ENCODE measurements at places on chromosomes 12 and 14. TPM values are rescaled to one million over a fixed set of nuclear protein-coding genes. Genes with fewer than 3 reads are reported as not detected.

DNA sequence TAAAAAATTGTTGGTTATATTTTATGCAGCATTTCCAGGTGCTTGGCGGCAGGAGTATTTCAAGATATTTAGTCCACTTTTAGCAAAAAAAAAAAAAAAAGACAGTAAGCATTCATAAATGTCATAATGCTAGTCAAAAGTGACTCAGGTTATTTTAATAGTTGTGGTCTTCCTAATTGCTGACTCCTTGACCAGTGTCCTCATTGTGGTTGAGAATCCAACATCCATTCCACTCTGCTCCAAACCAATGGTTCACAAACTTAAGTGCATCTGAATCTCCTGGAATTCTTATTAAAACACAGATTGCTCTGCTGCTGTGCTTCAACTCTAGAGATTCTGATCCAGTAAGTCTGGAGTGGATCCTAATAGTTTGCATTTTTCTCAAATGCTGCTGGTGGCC lies 71.4 kb downstream of the AKAP6 start:
- DNase-seq, result no peak

Gene C3AR1
- 0.12 TPM for polyA plus RNA-seq

Gene EGLN3
- 0.32 TPM for polyA plus RNA-seq

Gene NUAK1
- 13.7 TPM for polyA plus RNA-seq

Gene NGB
- polyA plus RNA-seq, result not detected

DNA sequence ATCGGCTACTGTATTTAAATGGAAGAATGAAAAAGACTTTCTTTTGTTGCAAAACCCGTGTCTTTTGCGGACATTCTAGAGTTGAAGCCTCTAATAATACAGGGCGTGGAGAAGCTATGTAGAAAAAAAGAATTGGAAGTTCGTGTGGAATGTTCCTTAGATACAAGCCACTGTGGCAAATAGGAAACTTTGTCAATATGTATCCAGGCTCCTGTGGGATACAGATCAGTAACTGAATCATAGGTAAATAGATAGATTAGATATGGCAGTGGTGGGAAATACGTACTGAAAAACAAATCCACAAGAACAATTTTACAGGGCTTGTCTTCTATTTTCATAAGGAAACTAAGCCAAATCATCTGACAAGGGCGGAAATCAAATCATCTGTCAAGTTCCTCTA lies 245.4 kb downstream of the EGLN3 start:
- no peak for DNase-seq

Gene TSPAN11
- polyA plus RNA-seq, result 0.02 TPM

- DNase-seq, result no peak
Observed at GRCh38 chr14:102965971-102966655, 43.6 kb downstream of the AMN start.

GRCh38 chr14:96916751-96917150 lies 119.6 kb downstream of the VRK1 start:
- DNase-seq, result no peak

Gene KRT85
- polyA plus RNA-seq, result not detected

Gene KCNC2
- not detected for polyA plus RNA-seq

- peak; percentile 42 for DNase-seq
Observed at GRCh38 chr14:34227834-34228649, 234.0 kb downstream of the SPTSSA start.

- DNase-seq, result peak; percentile 48
Observed at GRCh38 chr12:49553512-49554088, 14.3 kb downstream of the MCRS1 start.

Gene MTRFR
- polyA plus RNA-seq, result 15.8 TPM

Gene MFAP5
- polyA plus RNA-seq, result 246 TPM

DNA sequence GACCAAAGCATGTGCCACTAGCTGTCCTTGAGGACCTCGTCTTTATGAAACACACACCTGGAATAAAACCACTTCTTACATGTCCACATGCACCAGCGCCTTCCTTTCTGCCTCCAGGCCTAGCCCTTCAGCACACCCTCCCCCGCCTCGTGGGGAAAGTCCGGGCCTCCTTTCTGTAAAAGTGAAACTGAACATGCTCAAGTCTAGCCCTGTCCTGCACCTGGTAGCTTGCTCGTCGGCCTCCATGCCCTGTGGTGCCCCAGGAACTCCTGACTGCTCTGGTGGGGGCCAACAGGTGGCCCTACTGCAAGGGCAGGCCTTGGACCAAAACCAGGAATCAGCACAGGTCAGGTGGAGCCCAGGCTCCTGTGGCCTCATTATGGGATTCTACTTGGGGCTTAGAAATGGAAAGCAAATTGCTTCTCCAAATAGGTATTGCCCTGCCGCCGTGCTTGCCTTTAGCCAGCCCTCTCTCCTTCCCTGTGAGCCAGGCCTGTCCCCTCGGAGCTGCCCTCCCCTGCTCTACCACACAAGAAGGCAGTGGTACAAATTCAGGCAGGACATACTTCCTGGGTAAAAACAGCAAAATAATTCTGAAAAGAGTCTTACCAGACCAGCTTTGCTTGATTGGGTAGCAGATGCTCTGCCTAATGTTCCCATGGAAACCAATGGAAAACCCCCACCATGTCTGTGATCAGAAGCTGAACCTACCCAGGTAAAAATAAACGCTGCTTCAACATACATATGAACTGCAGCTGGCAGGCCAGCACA lies 43.5 kb downstream of the ERH start:
- peak; percentile 59 for DNase-seq

DNA sequence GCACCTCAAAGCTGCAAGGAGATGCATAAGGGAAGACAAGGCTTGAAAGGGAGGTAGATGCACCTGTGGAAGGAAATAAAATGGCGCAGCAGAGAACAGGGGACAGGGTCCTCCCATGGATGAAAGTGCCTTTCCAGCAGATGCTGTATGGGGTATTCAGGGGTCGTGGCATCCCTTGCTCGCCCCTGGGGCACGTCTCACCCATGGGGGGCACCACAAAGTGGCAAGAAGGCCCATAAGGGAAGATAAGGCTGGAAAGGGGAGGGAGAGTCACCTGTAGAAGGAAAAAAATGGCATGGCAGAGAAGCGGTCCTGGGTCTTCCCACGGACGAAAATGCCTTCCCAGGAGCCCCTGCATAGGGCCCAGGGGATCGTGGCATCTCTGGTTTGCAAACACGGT lies 265.1 kb downstream of the ALG10 start:
- DNase-seq, result no peak

- no peak for DNase-seq
Observed at GRCh38 chr14:21070083-21070609, at the start of gene ARHGEF40. Gene ARHGEF40, plus strand, starts transcription at chr14:21070304. Its CDS starts 93 bp downstream, at chr14:21070397.

Gene SRP54
- polyA plus RNA-seq, result 38.0 TPM

Gene CCDC177
- polyA plus RNA-seq, result not detected

GRCh38 chr12:26867080-26867479 lies 34.1 kb upstream of the ITPR2 start:
- no peak for DNase-seq

- no peak for DNase-seq
Observed at GRCh38 chr12:129332286-129332685, 479.0 kb downstream of the GLT1D1 start.

GRCh38 chr14:95660651-95661515 lies 25.3 kb upstream of the TCL1B start:
- DNase-seq, result no peak

DNA sequence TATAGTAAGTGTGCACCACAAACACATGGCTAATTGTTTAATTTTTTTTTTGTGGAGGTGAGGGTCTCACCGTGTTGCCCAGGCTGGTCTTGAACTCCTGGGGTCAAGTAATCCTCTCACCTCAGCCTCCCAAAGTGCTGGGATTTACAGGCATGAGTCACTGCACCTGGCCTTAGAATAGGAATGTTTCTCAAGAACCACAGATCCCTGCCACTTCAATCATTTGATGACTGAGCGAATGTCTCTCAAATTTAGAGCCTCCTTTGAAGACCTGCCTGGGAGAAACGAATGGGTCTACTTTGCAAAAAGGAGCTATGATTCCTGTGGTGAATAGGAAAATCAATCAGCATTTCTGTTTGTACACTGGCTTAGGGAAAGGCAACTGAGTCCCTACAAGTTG lies 33.5 kb upstream of the CHST11 start:
- DNase-seq, result peak; percentile 39

- DNase-seq, result no peak
Observed at GRCh38 chr12:29617407-29617803, 119.9 kb upstream of the OVCH1 start.

Gene ARHGEF25
- 1.4 TPM for polyA plus RNA-seq

Gene CDKL1
- polyA plus RNA-seq, result 1.8 TPM

DNA sequence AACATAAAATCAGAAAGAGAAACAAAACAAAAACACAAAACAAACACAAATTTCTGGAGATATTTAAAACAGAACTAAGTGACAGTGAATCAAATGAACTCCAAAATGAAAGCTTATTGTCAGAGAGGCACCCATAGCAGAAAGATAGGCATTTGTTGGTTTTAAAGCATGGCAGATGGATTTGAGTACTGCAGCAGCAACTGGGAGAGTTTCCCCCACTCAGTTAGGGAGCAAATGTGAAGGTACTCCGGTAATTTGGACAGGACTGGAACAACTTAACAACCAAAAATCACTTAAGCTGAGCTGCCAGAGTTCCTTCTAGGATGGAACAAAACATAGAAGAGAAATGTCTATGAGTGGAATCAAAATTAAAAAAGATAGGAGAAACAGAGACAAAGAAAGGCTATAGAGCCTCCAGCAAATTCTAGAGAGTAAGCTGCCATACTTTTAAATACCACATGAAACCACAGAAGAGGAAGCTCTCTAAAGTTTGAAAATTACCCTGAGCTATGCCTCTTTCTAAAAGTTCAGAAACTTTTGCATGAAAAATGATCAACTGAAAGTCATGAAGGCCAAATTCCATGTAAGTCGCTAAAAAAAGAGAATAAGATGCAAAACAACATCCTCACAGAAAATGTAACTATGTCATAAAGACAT lies 1248.3 kb upstream of the USP15 start:
- DNase-seq, result no peak

DNA sequence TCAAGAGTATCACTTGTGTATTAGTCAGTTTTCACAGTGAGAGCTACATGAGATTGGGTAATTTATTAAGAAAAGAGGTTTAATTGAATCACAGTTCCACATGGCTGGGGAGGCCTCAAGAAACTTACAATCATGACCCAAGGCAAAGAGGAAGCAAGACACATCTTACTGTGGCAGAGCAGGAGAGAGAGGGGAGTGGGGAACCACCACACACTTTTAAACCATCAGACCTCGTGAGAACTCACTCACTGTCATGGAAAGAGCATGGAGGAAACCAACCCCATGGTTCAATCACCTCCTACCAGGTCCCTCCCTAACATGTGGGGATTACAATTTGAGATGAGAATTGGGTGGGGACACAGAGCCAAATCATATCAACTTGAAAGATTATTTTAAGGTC lies 522.9 kb downstream of the FLRT2 start:
- no peak for DNase-seq

GRCh38 chr12:115433014-115433634 lies 749.1 kb upstream of the TBX3 start:
- DNase-seq, result peak; percentile 11

DNA sequence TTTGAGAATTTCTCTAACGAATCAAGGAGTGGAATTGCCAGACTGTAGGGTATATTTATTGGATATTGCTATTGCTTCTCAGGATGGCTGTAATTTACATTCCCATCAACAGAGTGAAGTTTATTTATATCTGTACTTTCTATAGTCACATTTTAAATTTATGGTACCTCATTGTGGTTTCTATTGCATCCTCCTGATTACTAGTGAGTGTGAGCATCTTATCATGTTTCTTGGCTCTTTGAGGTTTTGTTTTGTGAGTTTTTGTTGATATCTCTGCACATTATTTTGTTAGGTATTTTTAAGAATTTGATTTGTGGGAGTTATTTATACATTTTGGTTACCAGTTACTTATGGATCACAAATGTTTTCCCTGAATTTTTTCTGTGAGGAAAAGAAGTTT lies 13.9 kb downstream of the DNM1L start:
- no peak for DNase-seq

DNA sequence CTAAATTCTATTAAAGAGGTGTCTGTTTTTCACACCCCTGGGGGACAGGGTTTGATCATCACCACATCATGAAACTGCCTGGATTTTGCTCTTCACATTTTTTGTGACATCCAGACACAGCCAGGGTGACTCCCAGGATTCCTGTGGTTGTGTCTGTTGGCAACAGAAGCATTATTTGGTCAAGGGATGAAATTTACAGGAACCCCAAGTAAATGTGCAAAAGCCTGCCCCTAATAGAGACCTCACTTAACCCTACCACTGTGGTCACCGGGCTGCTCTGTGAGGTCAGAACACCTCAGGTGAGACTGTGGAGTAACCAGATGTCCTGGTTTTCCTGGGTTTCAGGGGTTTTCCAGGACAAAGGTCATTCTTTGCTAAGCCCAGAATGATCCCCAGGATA lies 103.8 kb downstream of the DAD1 start:
- no peak for DNase-seq

- DNase-seq, result peak; percentile 32
Observed at GRCh38 chr12:59708064-59708463, 112.2 kb downstream of the SLC16A7 start.

GRCh38 chr14:76810953-76811400 lies 1.7 kb downstream of the ANGEL1 start:
- peak; percentile 34 for DNase-seq

DNA sequence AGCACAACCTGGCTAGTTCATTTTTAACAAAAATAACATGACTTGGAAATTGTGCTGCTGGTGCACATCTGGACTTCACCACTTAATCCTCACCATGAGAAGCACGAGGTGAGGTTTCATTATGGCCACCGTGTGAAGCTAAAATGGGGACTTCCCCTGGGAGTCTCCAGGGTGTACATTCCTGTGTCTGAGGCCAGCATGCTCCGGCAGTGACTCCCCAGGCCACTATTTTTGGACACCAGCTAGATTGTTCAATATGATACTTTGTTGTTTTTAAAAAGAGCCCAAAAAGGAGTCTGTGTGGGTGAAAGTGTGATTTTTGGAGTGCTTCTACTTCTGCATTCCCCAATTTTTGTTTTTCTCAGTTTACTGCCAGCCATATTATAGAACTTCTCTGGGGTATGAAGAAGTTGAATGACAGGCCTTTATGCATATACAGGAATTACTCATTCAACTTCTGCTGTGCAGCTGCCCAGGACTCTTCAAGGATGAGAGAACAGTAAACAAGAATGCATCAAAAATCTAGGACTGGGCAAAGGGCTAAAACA lies 16.9 kb upstream of the AICDA start:
- peak; percentile 59 for DNase-seq

DNA sequence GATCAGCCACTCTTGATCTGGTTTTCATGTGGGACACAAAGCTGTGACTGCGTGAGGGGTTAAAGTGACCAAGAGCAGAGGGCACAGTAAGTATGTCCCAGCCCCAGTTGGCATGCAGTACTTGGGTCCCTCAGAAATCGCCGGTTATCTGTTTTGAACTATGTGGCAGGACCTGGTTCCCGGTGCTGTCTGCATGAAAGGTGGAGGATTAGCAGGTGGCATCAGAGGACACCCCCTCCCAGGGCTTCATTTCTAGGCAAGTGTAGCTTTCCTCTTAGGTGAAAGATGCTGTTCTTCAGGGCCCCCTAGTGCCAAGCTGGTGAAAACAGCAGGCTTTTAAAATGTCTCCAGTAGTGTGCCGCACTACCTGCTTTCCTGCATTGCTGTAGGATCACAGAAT lies 57.1 kb downstream of the ATG14 start:
- DNase-seq, result no peak

Gene SLC25A47
- polyA plus RNA-seq, result not detected

GRCh38 chr12:4031703-4032291 lies 158.6 kb upstream of the PARP11 start:
- DNase-seq, result peak; percentile 76
